ENCODE measurements at places on chromosomes 3 and 15.
A peak's percentile ranks its signal among the peaks of the same experiment; 100 is the strongest.

GRCh38 chr3:183519891-183520290 lies 35.6 kb downstream of the KLHL6 start:
- no peak for DNase-seq

GRCh38 chr3:175082631-175083030 lies 223.5 kb downstream of the NAALADL2 start:
- DNase-seq = no peak

DNA sequence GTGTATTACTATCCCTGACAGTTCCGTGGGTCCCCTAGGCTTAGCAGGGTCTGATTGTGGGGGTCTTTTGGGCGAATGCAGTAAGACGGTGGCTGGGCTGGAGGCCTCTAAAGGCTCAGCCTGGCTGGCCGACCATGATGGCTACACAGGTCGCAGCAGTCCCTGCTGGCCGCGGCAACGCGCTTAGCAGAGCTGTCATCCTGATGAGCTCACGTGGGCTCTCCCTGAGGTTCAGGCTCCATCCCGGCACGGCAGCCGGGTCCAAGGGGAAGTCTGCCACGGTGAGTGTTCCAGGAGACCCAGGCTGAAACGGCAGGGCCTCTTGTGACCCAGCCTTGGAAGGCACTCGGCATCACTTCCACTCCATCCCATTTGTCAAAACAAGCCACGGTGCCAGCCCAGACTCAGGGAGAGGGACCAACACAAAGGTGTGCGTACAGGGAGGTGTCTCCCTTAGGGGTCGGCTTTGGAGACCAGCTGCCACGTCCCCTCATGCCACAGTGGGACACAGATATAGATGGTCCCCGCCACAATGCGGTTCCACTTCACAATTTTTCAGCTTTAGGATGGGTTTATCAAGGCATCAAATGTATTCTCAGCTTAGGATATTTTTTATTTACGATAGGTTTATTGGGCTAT lies 101.8 kb downstream of the XXYLT1 start:
- no peak for DNase-seq

DNA sequence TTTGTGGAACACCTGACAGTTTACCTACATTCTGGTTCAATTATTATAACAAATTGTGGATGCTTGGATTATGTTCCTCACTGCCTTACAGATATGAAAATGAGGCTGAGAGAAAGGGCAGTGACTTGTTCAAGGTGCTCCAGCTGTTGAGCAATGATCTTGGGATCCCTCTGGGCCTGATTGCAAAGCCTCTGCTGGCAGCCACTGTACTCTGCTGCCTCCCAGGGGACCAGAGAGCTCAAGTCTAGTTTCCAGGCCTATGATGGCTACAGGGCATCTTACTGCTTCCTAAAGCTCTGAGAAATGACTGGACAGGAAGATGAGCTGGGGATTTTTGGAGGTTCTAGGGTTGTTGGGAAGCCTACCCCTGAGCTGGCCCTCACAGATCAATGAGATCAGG lies 2.3 kb upstream of the SHC4 start:
- DNase-seq = no peak

GRCh38 chr3:184457329-184457728 lies 77.5 kb downstream of the CHRD start:
- no peak for DNase-seq

DNA sequence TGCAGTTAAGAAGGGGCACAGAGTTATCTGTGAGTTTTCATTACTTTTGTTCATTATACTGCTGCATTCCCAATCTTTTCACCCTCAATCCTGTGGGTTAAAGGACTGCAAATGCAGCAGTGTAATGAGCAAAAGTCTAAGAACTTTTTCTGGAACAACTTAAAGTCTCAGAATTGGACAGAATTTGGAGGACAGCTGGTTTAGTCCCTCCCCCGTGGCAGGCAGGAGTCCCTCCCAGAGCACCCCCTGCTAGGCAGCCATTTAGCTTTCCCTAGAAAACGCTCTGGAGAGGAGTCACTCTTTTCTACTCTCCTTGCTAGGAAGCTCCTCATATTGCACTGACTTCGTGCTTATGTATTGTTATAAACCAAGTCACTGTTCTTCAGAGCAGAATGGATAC lies 156.3 kb upstream of the UBE2E1 start:
- DNase-seq = no peak

- DNase-seq = no peak
Observed at GRCh38 chr15:69444686-69445085, 7.9 kb upstream of the RPLP1 start.

DNA sequence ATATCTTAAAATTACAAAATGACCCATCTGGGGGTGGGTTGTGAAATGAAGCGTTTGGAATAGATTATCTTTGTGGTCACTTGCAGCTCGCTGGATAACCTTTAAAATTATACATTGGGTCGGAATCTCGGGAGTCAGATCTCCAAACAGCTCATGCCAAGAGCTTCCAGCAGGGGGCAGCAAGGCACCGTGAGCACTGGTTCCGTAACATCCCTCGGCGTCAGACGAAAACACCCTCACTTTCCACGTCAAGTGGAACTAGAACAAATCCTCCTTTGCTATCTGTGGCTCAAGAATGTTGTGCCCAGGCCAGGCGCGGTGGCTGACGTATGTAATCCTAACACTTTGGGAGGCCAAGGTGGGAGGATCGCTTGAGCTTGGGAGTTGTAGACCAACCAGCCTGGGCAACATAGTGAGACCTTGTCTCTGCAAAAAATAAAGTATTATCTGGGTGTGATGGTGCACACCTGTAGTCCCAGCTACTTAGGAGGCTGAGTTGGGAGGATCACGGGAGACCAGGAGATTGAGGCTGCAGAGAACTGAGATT lies 31.1 kb downstream of the UMPS start:
- peak; percentile 57 for DNase-seq

- DNase-seq = no peak
Observed at GRCh38 chr15:84973492-84974460, 7.9 kb upstream of the PDE8A start.

- DNase-seq = no peak
Observed at GRCh38 chr3:13027154-13027553, 46.1 kb downstream of the IQSEC1 start.

DNA sequence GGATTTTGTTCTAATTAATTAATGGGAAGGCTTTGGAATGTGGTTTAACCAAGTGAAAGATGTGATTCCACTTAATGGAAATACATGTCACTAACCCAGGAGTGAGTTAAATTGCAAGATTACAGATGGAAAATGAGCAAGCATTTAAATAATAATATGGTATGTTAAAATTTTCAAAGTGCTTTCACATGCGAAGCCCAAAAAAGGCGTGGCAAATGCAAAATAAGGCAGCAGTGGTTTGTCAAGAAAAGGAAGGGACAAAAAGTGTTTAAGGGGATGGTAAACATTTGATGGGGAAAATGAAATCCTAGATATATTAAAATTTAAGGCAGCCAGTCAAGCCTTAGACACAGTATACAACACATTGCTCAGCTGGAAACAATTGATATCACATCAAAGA lies 2.9 kb downstream of the TICRR start:
- no peak for DNase-seq

- DNase-seq = no peak
Observed at GRCh38 chr3:158539414-158540014, 31.5 kb upstream of the MLF1 start.

GRCh38 chr3:4043867-4044575 lies 244.8 kb downstream of the LRRN1 start:
- DNase-seq = no peak

GRCh38 chr3:183081459-183082183 lies 17.7 kb downstream of the MCCC1 start:
- no peak for DNase-seq

GRCh38 chr3:146680617-146681016 lies 75.5 kb upstream of the PLSCR5 start:
- DNase-seq = no peak

Measured in skeletal muscle cell (primary cell).